Stimulated activated CD8-positive, alpha-beta memory T cell treated with anti-CD3 and anti-CD28 coated beads, Interleukin-4, amount 100 ng/mL, for 1 hour (primary cell): ENCODE measurements at places on chromosomes 12 and 14.

- DNase-seq = peak; percentile 84
Observed at GRCh38 chr12:74537707-74538385, at the start of gene ATXN7L3B. ATXN7L3B (plus strand) TSS chr12:74537835; CDS start chr12:74538113, 278 bp downstream.

DNA sequence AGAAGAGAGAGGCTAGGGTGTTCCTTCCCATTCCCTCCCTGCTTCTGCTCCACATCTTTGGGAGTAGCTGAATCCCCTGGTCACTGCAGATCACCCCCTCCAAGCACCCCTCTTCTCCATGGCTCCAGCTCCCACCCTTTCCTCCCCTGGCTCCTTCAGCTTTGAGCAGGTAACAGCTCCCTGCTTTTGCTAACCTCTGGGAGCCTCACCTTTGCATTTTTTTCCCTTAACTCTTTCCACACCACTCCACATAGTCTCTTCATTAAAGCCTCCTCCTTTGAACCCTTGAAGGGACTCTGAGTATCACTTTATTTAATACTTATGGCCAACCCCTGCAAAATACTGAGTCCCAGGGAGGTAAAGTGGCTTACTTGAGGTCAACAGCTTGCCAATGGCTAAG is 25.7 kb upstream of the SERPINA6 start:
- no peak for DNase-seq

- DNase-seq = no peak
Observed at GRCh38 chr14:39474416-39474911, 42.2 kb upstream of the FBXO33 start.

DNA sequence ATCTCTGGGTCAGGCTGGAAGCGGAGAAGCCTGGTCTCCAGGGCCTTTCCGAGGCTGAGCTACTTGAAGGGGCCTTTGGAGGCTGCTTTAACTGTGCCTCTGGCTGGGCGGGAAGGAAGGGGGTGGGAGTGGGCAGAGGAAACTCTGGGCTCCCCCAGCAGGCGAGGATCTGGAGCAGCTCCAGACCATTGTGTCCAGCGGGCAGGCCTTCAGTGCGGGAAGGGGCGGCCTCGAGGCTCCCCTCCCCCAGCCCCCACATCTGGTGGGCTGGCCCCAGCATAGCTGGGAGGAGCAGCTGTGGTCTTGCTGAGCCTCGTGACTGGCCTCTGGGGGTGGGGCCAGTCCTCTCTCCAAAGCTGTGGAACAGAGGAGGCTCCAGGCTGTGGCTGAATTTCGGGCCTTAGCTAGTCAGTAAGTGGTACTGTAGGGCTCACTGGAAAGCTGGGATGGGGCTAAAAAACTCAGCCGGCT is 3.4 kb downstream of the TAMALIN start:
- DNase-seq = no peak

DNA sequence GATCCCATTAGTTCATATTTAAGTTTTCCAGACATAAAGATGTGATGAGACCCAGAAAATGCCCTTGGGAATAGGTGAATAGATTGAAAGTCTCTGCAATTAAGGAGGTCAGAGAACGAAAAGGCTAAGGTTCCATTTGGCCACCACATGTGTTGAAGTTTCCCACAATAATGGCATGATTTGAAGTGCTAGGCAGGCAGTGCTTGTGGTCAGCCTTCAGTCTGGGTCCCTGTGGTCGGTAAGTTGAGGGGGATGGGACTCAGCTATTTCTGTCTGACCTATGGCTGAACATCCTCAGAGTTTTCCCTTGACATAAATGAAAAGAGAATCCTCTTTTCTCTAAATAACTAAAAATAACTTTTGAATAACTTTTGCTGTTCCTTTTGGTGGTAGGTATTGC is 92.4 kb downstream of the PELI2 start:
- DNase-seq = no peak

DNA sequence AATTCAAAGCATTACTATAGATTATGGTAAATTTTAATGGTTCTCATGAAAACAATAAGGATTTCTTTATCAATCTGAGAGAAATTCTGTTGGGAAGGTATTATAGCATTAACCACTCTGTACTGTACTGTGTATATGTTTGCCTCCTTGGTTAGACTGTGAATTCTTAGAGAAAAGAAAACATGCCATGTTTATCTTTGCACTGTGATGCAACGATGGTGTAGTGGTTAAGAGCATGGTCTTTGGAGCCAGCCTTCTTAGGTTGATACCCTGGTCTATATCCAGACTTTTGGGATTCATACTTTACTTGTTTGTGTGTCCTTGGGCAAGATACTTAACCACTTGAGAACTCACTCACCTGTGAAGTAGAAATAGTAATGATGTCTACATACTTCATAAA is 32.2 kb upstream of the NUBPL start:
- no peak for DNase-seq

GRCh38 chr12:9669019-9669326 is 540 bp upstream of the CLEC2D start:
- no peak for DNase-seq

GRCh38 chr12:66804563-66804974 is 125.7 kb upstream of the GRIP1 start:
- DNase-seq = no peak

DNA sequence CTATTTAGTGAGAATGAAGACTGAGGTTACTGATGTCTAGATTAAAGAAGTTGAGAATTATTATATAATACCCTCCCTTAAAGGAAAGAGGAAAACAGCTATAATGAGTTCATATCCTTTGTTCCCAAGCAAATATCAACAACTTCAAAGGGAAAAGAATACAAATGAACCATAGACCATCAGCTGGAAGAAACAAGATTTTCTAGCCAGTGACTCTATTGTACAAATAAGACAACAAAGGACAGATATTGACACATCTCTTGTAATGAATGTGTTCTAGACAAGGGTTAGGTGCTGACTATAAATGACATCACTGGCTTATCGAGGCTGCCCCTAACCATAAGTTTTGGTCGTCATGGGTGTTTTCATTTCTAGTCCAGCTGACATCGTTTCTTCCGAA is 48.2 kb downstream of the SLC38A4 start:
- DNase-seq = no peak

DNA sequence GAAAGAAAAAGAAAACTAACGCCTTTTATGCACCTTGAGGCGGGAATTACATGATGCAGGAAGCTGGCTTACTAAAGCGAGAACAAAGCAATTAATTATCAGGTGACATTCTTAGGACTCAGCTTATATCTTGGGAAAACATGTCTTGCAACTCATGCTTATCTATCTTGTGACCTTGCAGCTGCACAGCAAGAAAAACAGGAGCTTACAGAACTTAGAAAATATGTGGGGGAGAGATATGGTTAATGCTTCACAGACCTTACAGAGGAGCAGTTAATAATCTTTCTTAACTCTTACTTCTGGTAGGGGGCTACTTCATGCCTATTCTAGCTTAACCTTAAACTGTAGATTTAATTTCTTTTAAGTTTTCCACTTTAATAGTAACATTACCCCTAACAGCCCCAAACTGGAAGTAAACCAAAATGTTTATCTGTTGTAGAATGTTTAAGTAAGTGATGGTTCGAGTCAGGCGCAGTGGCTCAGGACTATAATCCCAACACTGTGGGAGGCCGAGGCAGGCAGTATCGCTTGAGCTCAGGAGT is 13.2 kb upstream of the OR11G2 start:
- DNase-seq = no peak

- DNase-seq = no peak
Observed at GRCh38 chr14:88669346-88669745, 106.5 kb downstream of the ZC3H14 start.

DNA sequence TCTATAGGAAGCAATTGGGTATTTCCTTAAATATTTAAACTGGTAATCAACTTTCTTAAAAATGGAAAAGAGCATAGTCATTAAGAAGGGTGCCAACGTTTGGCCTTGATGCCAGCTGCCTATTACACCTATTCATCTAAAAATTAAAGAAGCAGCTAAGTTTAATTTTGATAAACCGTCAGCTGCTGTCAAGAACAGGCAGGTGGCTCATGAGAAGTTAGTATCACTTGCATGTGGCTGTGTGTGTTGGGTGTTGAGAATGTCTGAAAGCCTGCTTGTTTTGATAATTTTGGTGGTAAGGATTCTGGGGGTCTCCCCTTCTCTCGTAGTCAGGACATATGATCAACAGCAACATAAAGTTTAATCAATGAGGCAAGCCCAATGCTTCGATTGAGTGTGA is 6.5 kb downstream of the GLRX5 start:
- DNase-seq = no peak

DNA sequence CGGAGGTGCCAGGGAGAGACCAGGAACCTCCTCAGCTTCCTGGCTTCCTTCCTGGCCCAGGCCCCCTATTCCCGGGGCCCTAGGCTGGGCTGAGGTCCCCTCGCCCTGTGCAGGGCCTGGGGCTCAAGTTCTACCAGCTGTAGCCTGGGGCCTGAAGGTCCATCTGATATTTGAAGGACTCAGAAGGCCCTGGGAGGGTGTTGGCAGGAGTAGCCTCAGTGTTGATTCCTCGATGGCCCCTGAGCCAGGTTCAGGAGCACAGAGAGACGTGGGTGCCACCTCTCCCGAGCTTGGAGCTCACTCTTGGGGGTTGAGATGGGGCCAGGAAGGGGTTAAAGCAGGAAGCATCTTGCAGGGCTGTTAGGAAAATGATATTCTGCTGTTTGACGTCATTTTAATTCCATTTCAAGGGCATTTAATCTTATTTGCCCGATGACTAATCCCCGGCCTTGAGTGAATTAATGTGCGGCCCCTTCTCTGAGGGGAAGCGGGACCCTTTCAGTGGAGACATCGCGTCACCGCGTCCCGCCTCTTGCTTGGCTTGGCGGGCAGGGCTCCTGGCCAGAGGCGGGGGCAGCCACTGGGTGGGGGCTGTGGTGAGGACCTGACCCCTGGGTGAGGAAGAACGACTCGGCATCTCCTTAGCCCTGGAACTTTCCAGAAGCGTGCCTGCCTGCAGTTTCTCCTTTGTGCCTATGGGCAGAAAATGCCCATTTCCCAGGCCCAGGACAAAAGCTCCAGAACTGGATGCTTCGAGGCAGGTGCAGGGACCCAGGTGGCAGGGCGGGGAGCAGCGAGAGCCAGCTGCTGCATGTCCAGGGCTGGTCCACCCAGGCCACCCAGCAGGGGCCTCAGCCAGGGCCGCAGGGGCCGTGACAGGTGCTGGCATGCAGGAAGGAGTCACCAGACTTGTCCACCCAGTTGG is 158.3 kb downstream of the KIF26A start:
- no peak for DNase-seq

DNA sequence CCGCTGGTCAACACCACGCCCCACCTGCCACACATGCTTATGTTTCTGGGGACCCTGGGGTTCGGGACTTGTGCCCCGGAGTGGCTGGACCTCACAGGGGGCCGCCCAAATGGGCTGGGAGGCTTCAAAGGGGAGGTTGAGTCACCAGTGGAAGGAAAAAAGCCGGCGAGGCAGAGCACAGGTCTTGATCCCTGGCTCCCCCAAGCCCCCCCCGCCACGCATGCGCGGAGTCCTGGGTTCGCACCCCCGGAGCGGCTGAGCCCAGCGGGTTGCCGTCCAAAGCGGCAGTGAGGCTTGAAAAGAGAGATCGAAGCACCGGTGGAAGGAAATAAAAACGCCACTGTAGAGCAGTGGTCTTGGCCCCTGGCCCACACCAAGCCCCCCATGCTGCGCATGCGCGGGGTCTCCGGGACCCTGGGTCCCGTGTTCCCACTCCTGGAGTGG is 313.5 kb downstream of the ALG10 start:
- no peak for DNase-seq

GRCh38 chr12:107539196-107539939 is 146.2 kb upstream of the PWP1 start:
- DNase-seq = no peak

DNA sequence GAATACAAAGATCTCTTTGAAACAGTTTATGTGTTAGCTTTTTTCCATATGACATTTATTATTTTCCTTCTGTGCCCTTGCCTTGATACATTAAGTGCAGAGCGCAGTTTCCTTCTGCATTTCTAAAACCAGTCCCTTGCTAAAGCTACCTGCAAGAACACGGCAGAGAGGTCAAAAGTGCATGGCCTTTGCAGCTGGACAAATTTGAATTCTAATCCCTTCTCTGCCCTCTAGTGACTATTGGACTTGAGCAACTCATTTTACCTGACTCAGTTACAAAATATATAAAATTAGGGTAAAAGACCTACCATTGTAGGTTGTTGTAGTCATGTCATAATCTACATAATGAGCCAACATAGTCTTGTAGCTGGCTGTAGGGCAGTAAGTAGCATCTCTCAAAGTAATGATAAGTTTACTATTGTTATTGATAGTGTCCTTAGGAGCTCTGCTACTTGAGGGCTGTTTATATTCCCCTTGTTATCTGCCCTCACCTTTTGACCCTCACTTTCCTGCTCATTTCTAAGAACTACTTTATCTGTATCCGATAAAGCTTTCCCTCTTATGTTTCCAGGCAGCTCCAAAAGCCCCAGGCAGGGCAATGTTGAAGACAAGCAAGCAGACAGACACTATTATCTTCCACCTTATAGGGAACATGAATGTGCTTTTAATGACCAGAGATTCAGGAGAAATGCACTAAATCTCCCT is 120.0 kb upstream of the PDZRN4 start:
- no peak for DNase-seq

DNA sequence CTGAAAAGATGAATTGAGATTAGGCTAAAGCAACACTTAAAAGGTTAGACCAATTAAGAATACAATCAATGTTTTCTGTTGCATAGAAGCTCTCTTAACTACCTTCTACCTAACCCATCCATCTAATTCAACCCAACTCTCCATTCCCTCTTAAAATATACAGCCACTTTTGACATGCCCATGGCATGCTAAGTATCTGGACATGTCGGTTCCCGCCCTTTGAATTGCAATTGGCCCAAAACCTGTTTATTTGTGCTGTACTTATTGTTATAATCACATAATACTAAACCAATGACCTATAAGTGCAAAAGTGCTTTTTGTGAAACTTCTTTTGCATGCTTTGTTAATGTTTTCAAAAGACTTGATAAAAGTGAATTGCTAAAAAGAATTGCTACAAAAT is 37.6 kb upstream of the APPL2 start:
- DNase-seq = no peak

- DNase-seq = no peak
Observed at GRCh38 chr12:106782619-106783018, 8.1 kb downstream of the RIC8B start.

DNA sequence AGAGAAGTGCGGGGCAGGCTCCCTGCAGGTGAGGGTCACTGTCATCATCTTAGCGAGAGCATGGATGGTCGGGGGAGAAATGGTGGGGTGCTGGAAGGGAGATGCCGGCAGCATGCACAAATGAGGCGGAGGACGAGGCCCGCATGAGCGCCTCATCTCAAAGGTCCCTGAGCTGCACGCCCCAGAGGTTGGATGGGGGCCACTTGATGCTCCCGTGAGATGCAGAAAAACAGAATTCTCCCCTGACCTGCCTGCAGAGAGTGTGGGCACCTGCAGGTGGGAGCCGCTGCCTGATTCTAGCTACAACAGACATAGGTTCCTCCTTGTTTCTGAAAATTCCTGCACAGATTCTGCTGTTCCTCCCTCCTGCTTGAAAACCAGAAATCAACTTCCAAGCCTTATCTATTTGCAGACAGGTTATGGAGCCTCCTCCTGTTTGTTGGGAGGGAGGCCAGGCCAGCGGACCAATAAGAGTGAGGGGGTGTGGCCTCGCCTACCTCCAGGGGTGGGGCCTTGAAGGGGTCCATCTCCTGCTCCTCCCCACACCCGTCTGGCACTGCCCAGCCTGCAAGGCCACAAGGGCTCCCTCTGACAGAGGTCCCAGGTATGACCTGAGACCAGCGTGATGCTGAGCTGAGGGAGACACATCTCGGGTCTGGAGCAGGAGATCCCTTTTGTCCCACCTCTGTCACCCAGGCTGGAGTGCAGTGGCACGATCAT is 67.2 kb downstream of the KDM2B start:
- no peak for DNase-seq

GRCh38 chr14:76939015-76939742 is 89.3 kb downstream of the IRF2BPL start:
- DNase-seq = no peak

- DNase-seq = no peak
Observed at GRCh38 chr12:57201219-57201618, 15.4 kb upstream of the NXPH4 start.
